Renal cortical epithelial cell (primary cell): ENCODE measurements at places on chromosomes 1 and 21.

DNA sequence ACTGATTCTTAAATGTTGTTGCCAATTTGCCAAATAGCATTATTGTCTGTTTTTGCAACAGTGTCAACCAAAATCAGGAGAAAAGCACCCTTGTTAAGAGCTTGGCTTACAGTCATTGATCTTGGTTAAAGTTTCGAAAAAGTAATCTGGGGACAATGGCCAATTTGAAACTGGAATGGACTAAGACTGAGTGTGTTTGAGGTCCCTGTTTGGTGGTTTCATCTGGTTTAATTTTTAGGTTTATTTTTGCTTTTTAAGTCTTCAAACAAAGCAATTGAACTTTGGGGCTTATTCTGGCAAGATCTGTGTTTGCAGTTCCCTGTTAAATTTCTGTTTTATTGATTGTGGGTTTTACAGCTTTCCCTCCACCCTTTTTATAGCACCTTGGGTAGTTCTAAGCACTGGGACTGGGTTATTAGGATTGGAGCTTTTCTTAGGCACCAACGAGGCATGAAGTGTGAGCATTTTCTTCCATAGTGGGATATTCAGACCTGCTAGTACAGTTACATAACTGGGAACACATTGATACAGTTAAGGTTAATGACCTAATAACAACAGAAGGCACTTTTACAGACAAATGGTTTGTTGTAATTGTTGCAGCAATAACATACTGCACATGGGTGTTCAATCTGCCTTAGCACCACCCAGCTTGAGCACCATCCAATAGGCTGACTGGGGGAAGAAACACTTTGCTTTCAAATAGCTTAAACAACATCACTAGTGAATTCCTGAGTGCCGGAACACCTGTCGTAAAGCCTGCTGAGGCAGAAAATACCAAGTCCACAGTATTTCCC lies 40.6 kb upstream of the MAP10 start:
- peak; percentile 79 for DNase-seq

DNA sequence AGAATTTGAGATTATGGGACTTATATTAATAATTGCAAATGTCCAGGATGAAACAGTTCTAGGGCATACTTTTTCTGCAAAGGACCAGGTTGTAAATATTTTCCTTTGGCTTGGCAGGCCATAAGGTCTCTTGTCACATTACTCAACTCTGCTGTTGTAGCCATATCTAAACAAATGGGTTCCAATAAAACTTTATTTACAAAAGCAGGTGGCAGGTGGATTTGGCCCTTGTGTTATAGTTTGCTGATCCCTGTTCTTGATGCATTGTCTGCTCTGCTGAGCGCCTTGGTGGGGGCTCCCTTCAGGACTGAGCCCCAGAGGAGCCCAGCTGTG lies 258.5 kb downstream of the FOXD2 start:
- DNase-seq = no peak

- DNase-seq = no peak
These were observed 32.6 kb downstream of the NMNAT2 start for GRCh38 chr1:183385340-183386144.

- no peak for DNase-seq
These were observed 125.2 kb downstream of the COQ8A start for GRCh38 chr1:227065311-227065710.

DNA sequence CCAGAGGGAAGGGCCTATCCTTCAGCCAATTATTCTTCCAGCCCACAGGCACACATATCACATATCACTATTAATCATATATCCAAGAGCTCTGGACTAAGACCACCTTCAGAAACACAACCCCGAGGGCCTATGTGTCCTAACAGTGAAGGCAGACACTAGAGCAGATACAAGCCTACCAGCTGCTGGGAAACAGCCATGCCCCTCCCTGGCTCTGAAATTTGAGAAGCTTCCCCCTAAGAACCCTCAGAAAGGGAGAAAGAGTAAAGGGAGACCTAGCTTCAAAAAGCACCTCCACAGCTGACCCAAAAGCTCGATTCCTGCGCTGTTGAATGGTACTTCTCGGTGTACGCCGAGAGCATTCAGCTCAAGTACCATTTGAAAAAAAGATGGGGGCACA lies 17.4 kb downstream of the CNN3 start:
- DNase-seq = no peak

DNA sequence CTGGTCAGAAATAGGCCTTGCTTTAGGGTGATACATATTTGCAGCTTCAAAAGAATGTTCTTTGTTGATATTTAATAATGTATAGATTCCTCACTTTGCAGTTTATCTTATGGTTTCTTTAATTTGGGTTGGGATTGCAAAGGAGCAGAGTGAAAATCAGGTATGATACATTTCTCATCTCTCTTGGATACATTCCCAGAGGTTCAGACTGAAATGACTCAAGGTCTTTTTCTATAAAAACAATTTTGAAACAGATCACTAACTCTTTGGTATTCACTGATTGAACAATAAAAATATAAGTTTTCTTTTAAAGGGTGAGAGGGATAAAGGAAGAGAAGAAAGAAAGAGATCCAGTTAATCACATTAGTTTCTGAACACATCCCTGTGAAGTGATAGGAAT lies 606.5 kb upstream of the CAMK1G start:
- DNase-seq = peak; percentile 38

GRCh38 chr1:31441073-31441472 lies 28.1 kb downstream of the SERINC2 start:
- DNase-seq = no peak

GRCh38 chr1:216456682-216457081 lies 33.4 kb upstream of the USH2A start:
- DNase-seq = peak; percentile 53

DNA sequence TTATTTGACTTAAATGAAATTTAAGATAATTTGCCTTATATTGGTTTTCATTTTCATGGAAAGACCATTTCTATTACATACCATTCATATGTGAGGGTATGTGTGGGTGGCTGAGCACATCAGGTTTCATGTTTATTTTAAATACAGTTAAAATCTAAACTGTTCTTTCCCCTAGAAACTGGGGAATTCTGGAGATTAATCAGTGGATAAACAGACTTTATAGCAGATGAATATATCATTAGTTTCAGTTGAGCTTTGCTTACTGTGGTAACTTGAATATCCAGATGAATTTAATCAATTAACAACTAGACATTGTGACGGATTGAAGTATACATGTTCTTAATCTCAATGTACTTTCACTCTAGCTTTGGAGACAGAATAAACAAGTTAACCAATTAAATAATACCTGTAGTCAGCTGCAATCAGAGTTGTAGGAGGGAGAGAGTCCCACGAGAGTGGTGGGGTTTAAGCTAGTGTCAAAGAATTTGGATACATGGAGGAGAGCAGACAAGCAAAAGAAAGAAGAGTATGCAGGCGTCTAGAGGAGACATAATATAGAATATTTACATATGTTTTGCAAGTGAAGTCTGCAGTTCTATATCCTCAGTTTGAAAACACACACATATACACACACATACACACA lies 97.6 kb downstream of the PDE4B start:
- DNase-seq = peak; percentile 6

GRCh38 chr1:163300568-163300967 lies 21.2 kb upstream of the NUF2 start:
- DNase-seq = no peak
